ENCODE measurements at places on chromosomes 5 and 9.

DNA sequence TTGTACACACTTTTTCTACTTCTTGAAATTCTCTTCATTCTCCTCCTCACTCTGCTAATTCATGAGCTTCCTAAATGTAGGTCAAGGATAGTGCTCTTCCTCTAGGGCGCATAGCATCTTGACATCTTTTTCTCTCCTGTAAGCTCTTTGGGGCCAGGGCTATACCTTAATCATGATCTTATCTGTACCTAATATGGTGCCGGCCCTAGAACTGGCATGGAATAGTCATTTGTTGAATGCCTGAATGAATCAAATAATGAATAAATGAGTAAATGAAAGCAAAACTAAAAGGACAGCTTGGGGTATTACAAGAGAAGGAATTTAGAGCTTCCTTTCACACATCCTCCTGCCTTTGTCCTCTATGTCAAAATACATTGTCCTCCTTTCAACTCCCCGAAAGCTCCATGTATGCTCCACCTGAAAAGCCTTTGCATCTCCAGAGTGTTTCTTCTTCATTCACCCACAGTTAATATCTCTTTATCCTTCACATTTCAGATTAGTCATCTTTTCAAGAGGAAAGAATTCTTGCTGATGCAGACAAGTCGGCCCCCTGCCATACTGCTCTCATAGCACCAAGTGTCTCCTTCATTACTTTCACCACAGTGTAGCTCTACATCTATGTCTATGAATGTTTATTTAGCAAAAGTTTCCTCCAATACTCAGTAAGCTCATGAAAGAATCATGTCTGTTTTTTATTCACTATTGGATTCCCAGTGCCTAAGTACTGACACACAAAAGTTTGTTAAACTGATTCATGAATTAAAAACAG, 16.4 kb upstream of the PPP2R2B start:
- no peak for DNase-seq

GRCh38 chr5:35963381-35963843, 25.0 kb upstream of the CAPSL start:
- DNase-seq = no peak

DNA sequence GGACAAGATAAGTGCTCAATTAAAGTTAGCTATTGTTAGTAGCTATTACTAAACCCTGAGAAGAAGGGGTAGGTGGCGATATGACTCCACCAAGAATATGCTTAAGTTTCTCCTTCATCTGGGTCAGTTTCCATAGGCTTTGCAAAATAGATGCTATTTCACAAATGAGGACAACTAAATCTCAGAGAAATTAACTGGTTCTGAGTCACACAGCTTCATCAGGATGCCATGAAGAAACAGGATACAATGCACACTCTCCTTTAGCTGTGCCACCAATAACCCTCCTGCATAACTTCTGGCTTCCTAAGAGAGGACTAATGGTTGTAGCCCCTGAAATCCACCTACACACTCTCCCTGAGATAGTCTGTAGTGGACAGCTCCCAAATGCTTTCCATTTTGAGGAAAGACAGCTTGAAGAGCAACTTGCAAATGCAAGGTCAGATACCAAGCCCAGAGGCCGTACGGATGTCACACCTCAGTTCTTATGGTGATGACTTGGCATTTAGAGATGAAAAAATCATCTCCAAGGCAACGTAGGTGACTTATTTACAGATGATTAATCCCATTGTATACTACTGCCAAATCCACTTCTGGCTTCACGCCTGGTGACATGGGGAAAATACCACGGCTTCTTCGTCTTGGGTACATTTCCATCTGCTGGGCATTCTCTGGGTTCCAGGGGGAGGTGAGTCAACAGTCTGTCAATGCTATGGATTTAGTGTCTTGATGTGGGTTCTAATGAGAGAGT, 251.4 kb upstream of the IL12B start:
- peak; percentile 1 for DNase-seq

DNA sequence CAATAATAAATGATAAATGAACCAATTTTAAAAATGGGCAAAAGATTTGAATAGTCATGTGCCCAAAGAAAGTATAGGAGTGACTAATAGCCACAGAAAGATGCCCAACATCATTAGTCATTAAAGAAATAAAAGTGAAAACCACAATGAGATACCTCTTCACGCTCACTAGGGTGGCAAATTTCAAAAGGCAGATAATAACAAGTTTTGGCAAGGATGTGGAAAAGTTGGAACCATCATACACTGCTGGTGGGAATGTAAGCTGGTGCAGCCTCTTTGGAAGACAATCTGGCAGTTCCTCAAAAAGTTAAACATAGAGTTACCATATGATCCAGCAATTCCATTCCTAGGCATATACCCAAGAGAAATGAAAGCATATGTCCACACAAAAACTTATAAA, 1819.8 kb downstream of the MAT2B start:
- DNase-seq = no peak

DNA sequence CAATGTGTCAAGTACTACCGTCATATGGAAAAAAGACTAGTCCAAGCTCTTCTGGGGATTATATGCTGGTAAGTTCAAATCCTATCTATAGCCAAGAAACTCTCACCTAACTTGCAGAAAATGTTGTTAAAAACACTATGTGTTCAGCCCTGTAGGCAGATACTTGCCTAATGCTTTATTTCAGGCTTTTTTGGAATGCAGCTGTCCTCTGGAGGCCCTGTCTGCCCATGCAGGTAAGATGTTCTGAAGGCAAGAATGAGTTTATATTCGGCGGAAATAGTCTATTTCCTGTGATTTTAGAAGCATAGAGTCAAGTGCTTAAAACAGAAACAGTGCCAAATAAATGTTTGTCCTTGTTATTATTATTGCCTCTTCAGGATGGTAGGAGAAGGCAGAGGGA, 34.3 kb upstream of the PPP2R2B start:
- DNase-seq = no peak

DNA sequence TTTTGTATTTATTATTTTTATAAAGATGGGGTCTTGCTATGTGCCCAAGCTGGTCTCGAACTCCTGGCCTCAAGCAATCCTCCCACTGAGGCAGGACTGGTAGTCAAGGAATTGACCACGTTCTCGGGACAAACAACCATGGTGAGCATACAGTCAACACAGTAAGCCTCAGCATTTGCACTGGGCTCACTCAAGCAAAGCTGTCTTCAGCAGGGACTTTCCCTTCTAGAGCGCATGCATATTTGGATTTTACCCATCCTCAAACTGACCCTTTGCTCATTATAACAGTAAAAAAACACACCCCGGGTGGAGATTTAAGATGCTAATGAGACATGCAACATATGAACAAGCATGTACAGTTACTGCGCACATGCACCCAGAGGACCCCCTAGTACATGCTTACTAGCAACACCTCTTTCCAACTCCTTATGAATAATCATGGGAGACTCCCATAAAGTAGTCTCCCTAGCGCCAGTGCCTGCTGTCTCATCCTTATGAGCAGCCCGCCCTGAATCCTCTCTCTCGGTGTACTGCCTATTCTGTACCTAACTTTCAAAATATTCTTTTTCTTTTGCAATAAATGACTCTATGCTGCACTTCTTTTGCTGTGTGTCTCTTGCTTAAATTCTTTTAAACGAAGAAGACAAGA, 41.5 kb downstream of the C5orf22 start:
- no peak for DNase-seq

GRCh38 chr5:122713041-122713440, 61.8 kb upstream of the SNX2 start:
- no peak for DNase-seq

GRCh38 chr9:35340046-35340445, 149.9 kb upstream of the RUSC2 start:
- no peak for DNase-seq

GRCh38 chr9:104745852-104746251, 1.6 kb upstream of the NIPSNAP3A start:
- DNase-seq = no peak

DNA sequence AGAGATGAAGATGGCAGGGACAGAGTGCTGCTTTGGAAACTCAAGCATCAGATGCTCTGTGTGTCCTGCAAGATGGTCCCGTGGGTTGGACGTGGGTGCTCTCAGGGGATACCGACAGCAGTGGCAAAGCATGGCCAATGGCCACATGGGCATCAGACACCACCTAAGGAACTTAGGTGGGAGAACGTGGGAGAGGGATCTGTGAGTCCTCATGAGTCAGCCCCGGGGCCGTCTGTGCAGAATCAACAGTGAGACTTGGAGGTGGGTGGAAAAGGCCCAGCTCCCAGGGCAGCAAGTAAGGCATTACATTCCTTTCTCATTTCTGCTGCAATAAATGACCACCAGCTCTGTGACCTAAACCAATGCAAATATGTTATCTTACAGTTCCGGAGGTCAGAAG, 77.0 kb downstream of the RAD23B start:
- no peak for DNase-seq

- no peak for DNase-seq
These were observed 37.1 kb downstream of the BARX1 start for GRCh38 chr9:93918061-93918460.

DNA sequence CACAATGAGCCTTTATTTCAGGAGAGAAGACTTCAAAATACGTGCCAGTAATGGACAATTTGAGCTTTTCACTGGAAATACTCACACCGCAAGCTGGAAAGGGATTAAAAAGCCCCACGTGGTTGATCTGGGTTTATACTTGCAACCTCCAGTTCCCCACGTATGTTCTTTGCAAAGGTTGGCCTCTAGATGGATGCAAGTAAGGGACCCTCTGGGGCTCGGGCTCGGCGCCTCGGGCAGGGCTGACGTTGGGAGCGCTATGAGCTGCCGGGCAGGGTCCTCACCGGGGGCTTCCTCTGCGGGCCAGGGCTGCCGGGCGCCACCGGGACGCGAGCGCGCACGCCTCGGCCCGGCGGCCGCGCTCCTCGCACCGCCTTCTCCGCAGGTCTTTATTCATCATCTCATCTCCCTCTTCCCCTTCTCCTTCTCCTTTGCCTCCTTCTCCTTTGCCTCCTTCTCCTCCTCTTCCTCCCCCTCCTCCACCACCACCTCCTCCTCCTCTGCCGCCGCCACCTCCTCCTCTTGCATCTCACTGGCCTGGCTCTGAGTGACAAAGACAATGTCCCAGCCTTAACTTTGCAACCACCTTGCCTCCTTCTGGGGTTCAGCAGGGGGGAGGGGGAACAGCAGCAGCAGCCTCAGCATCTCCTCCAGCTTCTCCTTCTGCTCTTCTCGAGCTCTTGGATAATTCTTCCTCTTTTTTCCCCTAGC, 701 bp upstream of the ZNF462 start:
- DNase-seq = no peak

DNA sequence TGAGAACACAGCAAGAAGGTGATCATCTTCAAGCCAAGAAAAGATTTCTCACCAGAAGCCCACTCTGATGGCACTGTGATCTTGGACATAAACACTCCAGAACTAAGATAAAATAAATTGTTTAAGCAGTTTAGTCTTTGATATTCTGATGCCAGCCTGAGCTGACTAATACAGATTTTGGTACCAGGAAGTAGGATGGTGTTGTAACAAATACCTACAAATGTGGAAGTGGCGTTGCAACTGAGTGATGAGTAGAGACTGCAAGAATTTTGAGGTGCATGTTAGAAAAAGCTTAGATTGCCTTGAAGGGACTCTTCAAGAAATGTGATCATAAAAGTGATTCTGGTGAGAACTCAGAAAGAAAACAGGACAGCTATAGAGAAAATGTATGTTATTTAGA, 592.4 kb upstream of the DAB2 start:
- DNase-seq = no peak

DNA sequence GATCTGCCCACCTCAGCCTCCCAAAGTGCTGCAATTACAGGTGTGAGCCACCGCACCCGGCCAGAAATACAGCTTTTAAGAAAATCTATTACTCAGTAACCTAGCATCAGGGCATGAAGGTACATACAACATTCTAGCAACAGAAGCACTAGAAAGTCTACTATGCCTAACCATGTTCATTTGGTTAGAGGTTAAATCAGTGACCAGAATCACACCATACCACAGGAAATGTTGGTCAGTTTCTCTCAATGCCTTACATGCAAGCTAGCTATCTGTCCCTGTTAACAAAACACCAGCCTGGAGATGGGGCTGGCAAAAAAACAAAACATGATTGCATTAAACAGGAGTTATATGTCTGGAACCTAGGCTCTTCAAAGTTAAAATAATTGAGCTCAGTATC, 104.1 kb downstream of the STRBP start:
- no peak for DNase-seq

GRCh38 chr9:18365651-18366050, 108.3 kb upstream of the ADAMTSL1 start:
- DNase-seq = no peak

DNA sequence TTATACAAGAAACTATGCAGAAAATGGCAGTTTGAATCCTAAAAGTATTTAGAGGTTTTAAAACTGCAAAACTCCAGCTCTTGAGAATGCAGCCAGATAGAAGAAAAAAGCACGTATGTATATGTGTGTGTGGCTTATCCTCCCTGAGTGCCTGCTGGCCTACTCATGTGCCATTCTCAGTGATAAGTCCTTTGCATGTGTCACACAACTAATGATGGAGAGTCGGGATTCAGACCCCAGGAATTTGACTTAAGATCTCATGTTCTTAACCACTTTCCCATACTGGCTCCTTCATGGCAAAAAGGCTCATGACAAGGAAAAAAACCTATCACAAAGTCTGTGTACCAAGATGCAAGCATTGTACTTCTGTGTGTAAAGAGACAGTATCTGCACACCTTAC, 26.6 kb downstream of the SMARCA2 start:
- DNase-seq = no peak

- DNase-seq = no peak
These were observed 40.0 kb downstream of the PIK3R1 start for GRCh38 chr5:68255305-68256120.

GRCh38 chr5:6719417-6719816, 6.2 kb downstream of the TENT4A start:
- DNase-seq = no peak

GRCh38 chr9:87732756-87733155, 6.8 kb downstream of the CTSL start:
- DNase-seq = no peak

DNA sequence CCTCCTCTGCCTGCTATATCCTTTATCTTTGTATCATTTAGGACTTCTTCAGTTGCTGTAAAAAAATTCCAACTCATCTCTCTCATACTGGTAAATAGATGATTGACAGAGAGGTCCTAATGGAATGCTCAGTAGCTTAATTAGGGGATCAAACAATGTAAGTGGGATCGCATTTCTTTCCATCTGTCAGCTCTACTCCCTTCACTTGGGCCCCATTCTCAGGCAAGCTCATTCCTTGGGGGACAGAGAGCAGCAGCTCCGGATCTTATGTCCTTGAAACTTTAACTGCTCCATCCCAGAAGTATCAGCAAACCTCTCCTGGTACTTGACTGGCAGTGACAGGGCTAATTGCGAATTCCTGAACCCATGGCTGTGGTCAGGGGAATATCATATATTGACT, 146.7 kb downstream of the YTHDC2 start:
- no peak for DNase-seq

GRCh38 chr5:150774145-150774544, 4.4 kb upstream of the SMIM3 start:
- no peak for DNase-seq

DNA sequence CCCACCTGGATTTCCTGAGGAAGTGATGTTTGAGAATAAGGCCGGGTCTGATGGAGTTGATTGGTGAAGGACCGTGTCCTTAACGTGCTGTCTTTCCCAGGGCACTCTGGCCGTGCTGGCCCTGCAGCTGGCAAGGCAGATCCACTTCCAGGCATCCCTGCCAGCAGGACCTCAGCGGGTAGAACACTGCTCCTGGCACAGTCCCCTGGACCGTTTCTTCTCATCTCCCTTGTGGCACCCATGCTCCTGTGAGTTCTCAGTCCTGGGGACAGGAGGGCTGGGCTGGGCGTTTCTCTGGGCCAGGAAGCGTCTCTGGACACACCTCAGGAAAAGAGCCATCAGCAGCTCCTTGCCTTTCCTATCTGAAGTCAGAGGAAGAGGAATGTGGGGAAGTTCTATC, 4.4 kb downstream of the DELE1 start:
- DNase-seq = no peak

Data from NCI-H1417 treated with DMSO at 0.1 percent for 48 hours (cell line).